ENCODE measurements at places on chromosomes 5 and 9.

- no peaks in the 10 kb centered on the region for H3K27me3 ChIP-seq
- no peaks in the 10 kb centered on the region for H3K36me3 ChIP-seq
- H3K27ac ChIP-seq, result no peak overlapping the region
- H3K4me1 ChIP-seq, result peaks cover 20% of the 10 kb centered on the region
- no peak overlapping the region for H3K4me3 ChIP-seq
- no peak for DNase-seq
Observed at GRCh38 chr5:139177809-139178588, 20.2 kb downstream of the SIL1 start.

- H3K4me1 ChIP-seq, result peaks cover 27% of the 10 kb centered on the region
- no peak overlapping the region for H3K4me3 ChIP-seq
- no peak for DNase-seq
- no peaks in the 10 kb centered on the region for H3K27me3 ChIP-seq
Observed at GRCh38 chr9:110284211-110284844, 28.0 kb upstream of the TXN start.

DNA sequence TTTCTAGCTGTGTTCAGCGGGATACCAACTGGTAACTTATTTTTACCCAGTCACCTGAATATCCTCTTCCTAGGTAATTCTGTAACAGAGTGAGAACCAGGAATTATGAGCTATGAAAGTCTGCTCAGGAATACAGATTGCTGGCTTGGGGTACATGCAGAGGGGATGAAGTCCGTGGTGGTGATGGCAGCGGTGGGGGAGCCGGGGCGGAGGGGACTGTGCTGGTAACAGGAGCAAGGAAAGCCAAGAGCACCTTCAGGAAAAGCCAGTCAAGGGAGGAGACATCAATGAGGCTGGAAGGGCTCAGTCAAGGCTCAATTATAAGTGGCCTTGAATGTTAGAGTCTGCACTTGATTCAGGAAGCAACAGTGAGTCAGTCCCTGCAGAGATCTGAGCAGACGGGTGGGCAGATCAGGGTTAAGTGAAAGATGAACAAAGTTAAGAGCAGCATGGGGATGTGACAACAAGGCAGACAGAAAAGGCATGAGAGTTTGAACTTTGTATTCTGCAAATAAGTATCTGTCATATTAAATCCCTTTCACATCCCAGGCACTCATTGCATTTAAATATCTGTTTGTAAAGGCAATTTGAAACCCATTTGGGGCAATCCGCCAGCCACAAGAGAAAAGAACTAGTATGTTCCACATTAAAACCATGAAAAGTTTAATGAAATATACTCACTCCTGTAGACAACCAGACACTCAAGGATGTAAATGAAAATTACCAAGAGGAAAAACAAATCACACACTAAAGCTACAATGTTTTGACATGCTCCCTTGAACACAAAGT is 101.2 kb downstream of the TTC39B start:
- H3K4me1 ChIP-seq, result no peaks in the 10 kb centered on the region
- no peak for DNase-seq
- no peaks in the 10 kb centered on the region for H3K36me3 ChIP-seq

- peaks cover 8% of the 10 kb centered on the region for H3K27me3 ChIP-seq
- H3K27ac ChIP-seq, result no peak overlapping the region
- no peaks in the 10 kb centered on the region for H3K36me3 ChIP-seq
- no peak overlapping the region for H3K4me3 ChIP-seq
- no peaks in the 10 kb centered on the region for H3K4me1 ChIP-seq
Observed at GRCh38 chr5:163585206-163585605, 79.8 kb downstream of the MAT2B start.

GRCh38 chr5:73153513-73153912 is 19.5 kb upstream of the TMEM174 start:
- H3K4me1 ChIP-seq, result no peaks in the 10 kb centered on the region
- DNase-seq, result no peak
- no peak overlapping the region for H3K27ac ChIP-seq
- H3K27me3 ChIP-seq, result no peaks in the 10 kb centered on the region
- no peak overlapping the region for H3K4me3 ChIP-seq
- H3K36me3 ChIP-seq, result no peaks in the 10 kb centered on the region

GRCh38 chr9:122032346-122032745 is 60.8 kb downstream of the TTLL11 start:
- no peak overlapping the region for H3K27ac ChIP-seq
- H3K4me1 ChIP-seq, result peaks cover 3% of the 10 kb centered on the region
- no peaks in the 10 kb centered on the region for H3K27me3 ChIP-seq
- no peaks in the 10 kb centered on the region for H3K36me3 ChIP-seq
- H3K4me3 ChIP-seq, result no peak overlapping the region

GRCh38 chr9:131739133-131739958 is 530 bp downstream of the RAPGEF1 start:
- H3K4me3 ChIP-seq, result peak overlapping the region; percentile 99
- DNase-seq, result no peak
- 0 out of 2 replicates have a peak, but pooled peaks cover 5% of the 10 kb centered on the region for H3K36me3 ChIP-seq

DNA sequence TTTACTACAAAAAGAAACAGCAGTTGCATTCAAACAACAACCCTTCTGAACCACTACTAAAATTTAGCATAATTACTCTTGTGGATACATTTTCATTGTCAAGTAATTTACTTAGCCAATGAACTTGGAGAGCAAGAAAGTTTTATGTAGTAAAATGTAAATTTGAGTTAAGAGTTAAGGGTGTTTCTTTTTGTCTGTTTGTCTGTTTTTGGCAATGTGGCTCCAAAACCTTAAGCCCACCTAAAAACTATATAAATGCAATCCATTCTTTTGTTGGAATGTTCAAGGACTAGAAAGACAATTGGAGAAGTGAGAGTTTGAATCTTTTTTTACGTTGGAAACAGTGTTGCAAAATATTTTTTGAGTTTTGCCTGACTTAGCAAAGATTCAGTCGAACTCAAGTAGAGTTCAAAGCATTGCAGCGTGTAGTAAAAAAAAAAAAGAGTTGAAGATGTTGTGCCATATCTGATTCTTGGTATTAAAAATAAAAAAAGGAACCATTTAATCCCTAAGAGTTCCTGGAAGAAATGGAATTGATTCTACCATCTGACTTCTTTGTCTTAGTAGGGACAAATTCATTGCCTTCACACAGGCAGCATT is 867 bp downstream of the SYK start:
- no peak overlapping the region for H3K27ac ChIP-seq
- peak overlapping the region; percentile 47 for H3K4me3 ChIP-seq
- no peak for DNase-seq
- no peaks in the 10 kb centered on the region for H3K27me3 ChIP-seq

DNA sequence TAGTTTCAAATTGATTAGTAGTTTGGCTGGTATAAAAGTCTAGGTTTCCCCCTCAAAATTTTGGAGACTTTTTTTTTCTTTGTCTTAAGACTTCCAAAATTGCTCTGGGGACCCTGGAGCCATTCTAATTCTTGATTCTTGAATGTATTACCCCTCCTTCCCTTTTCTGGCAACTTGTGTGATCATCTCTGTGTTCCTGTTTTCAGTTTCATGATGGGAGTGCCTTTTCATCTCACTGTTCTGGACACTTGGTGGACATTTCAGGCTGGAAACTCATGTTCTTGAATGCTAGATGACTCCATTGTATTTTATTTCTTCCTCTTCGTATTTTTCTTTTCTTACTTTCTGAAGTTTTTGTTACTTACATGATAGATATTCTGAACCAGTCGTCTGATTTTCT is 57.3 kb upstream of the LRRC70 start:
- no peak overlapping the region for H3K27ac ChIP-seq
- no peaks in the 10 kb centered on the region for H3K4me1 ChIP-seq
- H3K4me3 ChIP-seq, result no peak overlapping the region
- H3K27me3 ChIP-seq, result no peaks in the 10 kb centered on the region
- H3K36me3 ChIP-seq, result peaks cover 29% of the 10 kb centered on the region
- no peak for DNase-seq

All from RWPE2 (cell line).